GM23338 (cell line): ENCODE measurements at places on chromosomes 2 and 18. TPM values are rescaled to one million over a fixed set of nuclear protein-coding genes. Genes with fewer than 3 reads are reported as not detected.

SCN1A gene
- total RNA-seq: 1.2 and 2.1 TPM in 2 replicates

LIPG gene
- 17.2 and 17.7 TPM in 2 replicates for total RNA-seq

MLPH gene
- total RNA-seq: 15.7 and 16.5 TPM in 2 replicates

ITGB6 gene
- total RNA-seq: not detected in 2 replicates

DNA sequence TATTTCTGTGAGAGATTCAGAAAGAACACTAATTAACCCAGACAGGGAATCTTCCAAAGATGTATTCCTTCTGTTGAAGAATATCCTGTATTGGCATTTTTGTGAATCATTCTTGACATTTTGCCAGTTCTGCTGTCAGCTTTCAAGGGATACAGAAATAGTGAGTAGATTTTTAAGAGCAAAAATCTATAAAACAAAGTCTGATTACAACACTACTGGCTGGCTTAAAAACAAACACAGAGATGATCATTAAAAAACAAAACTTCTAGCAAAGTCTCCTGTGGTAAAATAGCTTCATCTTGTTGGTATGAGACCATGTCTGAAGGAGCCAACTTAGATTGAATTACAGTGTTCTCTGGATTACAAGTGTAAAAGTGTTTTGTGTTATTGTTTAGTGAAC lies 866.3 kb upstream of the KLHL29 start:
- no peak for DNase-seq

DNA sequence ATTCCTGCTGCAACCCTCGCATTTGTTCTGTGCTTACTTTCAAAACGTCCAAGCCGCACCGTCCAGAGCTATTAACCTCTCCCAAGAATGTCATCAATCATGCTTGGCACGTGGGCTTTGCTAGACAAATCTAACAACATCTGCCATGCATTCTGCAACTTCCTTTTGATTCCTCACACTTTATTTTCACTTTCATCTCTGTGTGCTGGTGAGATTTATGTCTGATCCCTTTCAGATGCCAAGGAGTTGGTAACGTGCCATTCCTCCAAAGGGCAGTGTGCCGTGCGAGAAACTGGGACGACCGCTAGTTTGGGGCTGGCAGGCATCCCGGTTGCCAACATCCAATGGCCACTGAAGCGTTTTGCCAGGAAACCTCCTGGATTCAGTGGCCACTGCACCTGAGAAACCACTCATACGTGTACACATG lies 230.0 kb upstream of the PARD3B start:
- no peak for DNase-seq

- peak; percentile 31 for DNase-seq
These were observed 321.5 kb downstream of the XIRP2 start for GRCh38 chr2:167209784-167210183.

DNA sequence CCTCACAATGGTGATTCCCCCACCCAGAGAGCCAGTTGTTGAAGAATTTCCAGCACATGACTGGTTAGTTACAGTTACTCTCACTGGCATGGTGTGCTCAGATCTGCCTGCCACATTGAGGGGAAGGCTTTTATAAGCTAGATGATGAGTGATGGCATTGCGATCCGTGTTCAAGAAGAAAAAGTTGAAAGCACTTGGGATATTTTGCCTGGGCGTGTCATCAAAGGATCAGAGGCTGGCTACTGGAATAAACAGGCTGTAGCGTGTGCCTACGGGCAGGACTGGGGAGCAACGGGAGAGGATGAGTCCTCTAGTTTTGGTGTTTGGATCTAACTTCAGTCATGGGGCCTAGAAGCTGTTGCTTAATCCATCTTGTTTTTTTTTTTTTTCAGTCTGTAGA lies 175.0 kb downstream of the SETBP1 start:
- DNase-seq: no peak

DNA sequence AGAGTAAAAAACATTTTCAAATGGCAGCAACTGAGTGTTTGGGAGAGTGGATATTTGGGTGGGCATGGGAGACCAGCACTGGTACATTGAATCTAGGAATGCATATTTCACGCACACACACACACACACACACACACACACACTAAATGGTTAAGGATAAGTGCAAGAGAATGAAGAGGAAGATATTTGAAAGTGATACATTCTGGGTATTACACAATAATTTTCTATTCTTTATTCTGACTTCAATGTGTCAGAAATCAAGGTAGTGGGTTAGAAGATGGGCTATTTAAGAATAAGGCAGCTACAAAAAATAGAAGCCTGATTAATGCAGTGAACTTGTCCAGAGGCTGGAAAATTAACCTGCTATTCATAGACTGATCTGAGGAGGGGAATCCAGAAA lies 577.0 kb downstream of the TMEM182 start:
- no peak for DNase-seq

GRCh38 chr18:44911773-44912172 lies 231.1 kb downstream of the SETBP1 start:
- no peak for DNase-seq
